Sigmoid colon (tissue), 7 donors: ENCODE measurements at places on chromosomes 16 and 17.
A peak's percentile ranks its signal among the peaks of the same experiment; 100 is the strongest.

DNA sequence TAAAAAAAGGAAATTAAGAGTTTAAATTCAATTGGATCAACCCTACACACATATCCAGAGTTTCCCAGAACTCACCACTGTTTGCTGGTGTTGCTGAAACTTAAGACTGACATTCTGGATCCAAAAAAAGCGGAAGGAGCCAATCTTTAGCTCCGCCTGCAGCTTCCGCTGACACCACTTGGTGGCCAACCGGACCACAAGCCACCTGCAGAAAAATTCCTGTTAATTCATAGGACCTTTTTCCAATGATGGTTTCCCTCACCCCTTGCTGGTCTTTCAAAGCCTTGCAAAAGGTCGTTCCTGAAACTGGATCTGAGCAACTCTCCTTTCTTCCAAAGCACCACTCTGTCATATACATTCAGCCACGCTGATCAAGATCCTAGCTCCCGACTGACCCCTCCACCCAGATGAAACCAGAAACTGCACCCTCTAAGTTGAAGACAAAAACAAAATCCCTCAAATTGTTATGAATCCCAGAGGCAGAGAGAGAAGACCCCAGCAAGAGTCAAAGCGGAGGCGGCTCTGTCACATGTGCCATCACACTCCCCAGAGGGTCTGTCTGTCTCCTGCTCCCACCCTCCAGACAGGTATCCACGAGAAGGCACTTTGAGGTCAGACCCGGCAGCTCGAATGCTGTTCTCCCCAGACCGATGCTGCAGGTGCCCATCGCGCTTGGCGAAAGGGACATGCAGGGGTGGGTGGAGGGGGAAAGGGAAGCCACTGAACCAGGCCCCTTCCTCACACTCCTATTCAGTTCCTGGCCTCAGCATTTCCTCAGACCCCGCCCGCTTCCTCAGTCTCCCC is 773 bp downstream of the BLTP2 start:
- DNase-seq = peak; percentile 69
- H3K27me3 ChIP-seq = no peaks in the 10 kb centered on the region
- peaks cover 39% of the 10 kb centered on the region for H3K4me1 ChIP-seq
- H3K36me3 ChIP-seq = peaks cover 55% of the 10 kb centered on the region

- peaks cover 3% of the 10 kb centered on the region for H3K4me1 ChIP-seq
- no peaks in the 10 kb centered on the region for H3K27me3 ChIP-seq
- DNase-seq = no peak
- H3K36me3 ChIP-seq = no peaks in the 10 kb centered on the region
- no peak overlapping the region for H3K4me3 ChIP-seq
- no peak overlapping the region for H3K27ac ChIP-seq
Observed at GRCh38 chr16:87562201-87562600, 40.1 kb upstream of the JPH3 start.

DNA sequence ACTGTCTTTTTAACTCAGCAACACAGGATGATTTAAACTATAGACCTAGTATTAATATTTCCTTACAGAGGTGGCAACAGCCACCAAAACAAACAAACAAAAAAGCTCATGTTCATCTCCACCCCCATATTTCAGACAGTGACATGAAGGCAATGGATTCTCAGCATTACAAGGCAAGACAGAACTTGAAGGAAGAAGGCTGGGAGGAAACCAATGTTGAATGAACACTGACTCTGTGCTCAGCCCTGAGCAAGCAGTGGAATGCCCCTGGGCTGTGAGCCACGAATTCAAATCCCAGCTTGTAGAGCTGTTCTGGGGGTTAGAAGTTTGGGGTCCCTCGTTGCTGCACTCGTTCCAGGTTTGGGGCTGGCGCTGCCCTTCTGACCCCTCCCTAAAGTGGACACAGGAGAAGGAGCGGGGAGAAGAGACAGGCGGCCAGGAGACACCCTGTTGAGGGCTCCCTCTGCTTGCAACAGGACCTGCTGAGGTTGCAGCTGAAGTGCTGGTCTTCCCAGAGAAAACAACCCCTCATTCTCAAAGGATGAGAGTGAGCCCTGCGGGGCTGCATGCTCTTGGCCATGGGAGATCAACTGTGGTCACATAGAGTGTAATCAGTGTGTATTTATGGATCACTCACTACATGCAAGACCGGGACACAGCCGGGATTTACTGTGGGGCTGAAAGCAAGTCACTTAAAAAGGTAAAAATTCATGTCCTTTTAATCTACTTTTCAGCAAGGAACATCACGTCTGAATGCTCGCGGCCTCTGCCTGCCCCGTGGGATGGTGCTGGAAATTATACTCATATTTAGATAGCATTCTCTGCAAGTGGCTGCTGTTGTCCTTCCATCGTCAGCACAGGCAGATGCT is 34.3 kb downstream of the MYH3 start:
- no peak overlapping the region for H3K27ac ChIP-seq
- H3K36me3 ChIP-seq = no peaks in the 10 kb centered on the region
- H3K4me1 ChIP-seq = no peaks in the 10 kb centered on the region
- no peaks in the 10 kb centered on the region for H3K27me3 ChIP-seq

GRCh38 chr16:67235816-67236562 is 9.1 kb downstream of the TMEM208 start:
- H3K36me3 ChIP-seq = peaks cover 24% of the 10 kb centered on the region
- H3K27me3 ChIP-seq = no peaks in the 10 kb centered on the region
- no peaks in the 10 kb centered on the region for H3K4me1 ChIP-seq

DNA sequence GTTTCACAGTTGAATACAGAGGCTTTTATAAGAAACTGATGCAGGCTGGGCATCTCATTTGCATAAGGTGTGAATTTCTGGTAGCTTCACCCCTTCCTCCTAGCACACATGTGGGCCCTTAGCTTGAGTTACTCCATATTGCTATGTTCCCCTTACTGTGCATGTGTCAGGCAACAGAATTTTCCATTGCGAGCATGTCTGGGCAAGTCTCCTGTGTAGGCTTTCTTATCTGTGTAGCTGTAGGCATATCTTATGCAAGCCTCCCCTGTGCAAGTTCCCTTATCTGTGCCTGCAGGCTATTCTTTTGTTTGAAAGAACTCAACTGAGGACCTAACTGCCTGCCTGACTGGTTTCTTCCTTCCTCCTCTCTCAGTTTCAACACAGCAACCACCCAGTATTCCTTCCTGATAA is 597.4 kb upstream of the CDH5 start:
- H3K27ac ChIP-seq = no peak overlapping the region
- H3K36me3 ChIP-seq = no peaks in the 10 kb centered on the region
- no peaks in the 10 kb centered on the region for H3K4me1 ChIP-seq
- no peaks in the 10 kb centered on the region for H3K27me3 ChIP-seq
- no peak overlapping the region for H3K4me3 ChIP-seq
- DNase-seq = no peak

- H3K4me3 ChIP-seq = no peak overlapping the region
- H3K36me3 ChIP-seq = peaks cover 76% of the 10 kb centered on the region
- H3K27ac ChIP-seq = no peak overlapping the region
- peaks cover 21% of the 10 kb centered on the region for H3K4me1 ChIP-seq
- H3K27me3 ChIP-seq = no peaks in the 10 kb centered on the region
Observed at GRCh38 chr17:75176625-75177024, 6.1 kb downstream of the SUMO2 start.

DNA sequence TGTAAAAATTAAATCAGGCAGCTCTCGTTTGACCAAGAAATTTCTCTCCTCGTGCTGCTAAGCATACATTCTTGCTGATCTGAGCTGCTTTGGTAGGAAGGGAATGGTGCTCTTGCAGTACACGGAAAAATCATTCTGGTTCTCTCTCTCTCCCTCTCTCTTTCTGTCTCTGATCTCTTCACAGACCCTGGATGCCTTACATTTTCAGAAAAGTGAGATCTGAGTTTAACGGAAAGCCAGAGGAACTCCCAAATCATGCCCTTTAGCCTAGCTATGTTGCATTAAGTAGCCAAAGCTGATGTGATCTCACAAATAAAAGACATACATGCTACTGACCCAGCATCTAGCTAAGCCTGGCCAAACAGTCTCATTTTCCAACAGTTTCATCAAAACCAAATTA is 4.0 kb downstream of the CA10 start:
- no peak for DNase-seq
- no peaks in the 10 kb centered on the region for H3K36me3 ChIP-seq
- no peaks in the 10 kb centered on the region for H3K4me1 ChIP-seq
- no peak overlapping the region for H3K27ac ChIP-seq
- H3K4me3 ChIP-seq = no peak overlapping the region

- peaks cover 6% of the 10 kb centered on the region for H3K36me3 ChIP-seq
Observed at GRCh38 chr17:82007495-82008257, 15.0 kb downstream of the CENPX start.

GRCh38 chr16:10009684-10010083 is 172.5 kb downstream of the GRIN2A start:
- H3K4me3 ChIP-seq = no peak overlapping the region
- no peaks in the 10 kb centered on the region for H3K4me1 ChIP-seq
- no peak overlapping the region for H3K27ac ChIP-seq
- no peaks in the 10 kb centered on the region for H3K27me3 ChIP-seq
- H3K36me3 ChIP-seq = no peaks in the 10 kb centered on the region

- no peaks in the 10 kb centered on the region for H3K27me3 ChIP-seq
- no peak overlapping the region for H3K4me3 ChIP-seq
- no peak overlapping the region for H3K27ac ChIP-seq
- no peaks in the 10 kb centered on the region for H3K4me1 ChIP-seq
- peaks cover 36% of the 10 kb centered on the region for H3K36me3 ChIP-seq
Observed at GRCh38 chr17:80877729-80878303, 113.8 kb upstream of the CHMP6 start.

DNA sequence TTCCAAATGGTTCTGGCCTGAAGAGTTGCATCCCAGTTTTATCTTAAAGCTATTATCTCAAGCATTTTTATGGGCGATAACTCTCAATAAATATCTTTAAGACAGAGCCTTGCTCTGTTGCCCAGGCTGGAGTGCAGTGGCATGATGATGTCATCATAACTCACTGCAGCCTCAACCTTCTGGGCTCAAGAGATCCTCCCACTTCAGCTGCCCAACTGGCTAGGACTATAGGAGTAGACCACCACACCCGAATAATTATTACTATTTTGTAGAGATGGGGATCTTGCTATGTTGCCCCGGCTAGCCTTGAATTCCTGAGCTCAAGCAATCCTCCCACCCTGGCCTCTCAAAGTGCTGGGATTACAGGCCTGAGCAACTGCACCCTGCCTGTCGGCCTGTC is 26.1 kb upstream of the CYTH1 start:
- peaks cover 6% of the 10 kb centered on the region for H3K4me1 ChIP-seq
- H3K27me3 ChIP-seq = no peaks in the 10 kb centered on the region
- no peak for DNase-seq
- H3K36me3 ChIP-seq = peaks cover 58% of the 10 kb centered on the region

GRCh38 chr16:55078699-55079410 is 148.2 kb downstream of the IRX5 start:
- H3K27me3 ChIP-seq = no peaks in the 10 kb centered on the region
- no peak overlapping the region for H3K27ac ChIP-seq
- peak; percentile 7 for DNase-seq

DNA sequence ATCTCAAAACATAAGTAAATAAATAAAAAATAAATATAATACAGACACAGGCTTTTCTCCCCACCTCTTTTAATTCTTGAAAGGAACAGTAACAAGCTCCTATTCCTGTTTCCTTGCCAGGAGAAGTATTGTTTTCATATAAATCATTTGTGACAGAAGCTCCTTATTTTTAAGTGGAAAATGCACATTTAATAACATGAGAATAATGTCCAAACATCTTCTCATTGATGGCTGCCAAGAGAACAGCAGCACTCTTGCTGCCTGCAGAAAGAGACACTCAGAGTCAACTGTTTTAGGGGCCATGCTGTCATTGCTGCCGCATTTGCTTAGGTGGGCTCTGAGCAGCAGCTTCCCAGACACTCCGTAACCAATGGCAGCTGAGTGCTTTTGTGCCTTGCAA is 580.1 kb downstream of the WWOX start:
- no peaks in the 10 kb centered on the region for H3K27me3 ChIP-seq
- no peak overlapping the region for H3K4me3 ChIP-seq
- H3K4me1 ChIP-seq = no peaks in the 10 kb centered on the region
- no peak overlapping the region for H3K27ac ChIP-seq
- DNase-seq = no peak

DNA sequence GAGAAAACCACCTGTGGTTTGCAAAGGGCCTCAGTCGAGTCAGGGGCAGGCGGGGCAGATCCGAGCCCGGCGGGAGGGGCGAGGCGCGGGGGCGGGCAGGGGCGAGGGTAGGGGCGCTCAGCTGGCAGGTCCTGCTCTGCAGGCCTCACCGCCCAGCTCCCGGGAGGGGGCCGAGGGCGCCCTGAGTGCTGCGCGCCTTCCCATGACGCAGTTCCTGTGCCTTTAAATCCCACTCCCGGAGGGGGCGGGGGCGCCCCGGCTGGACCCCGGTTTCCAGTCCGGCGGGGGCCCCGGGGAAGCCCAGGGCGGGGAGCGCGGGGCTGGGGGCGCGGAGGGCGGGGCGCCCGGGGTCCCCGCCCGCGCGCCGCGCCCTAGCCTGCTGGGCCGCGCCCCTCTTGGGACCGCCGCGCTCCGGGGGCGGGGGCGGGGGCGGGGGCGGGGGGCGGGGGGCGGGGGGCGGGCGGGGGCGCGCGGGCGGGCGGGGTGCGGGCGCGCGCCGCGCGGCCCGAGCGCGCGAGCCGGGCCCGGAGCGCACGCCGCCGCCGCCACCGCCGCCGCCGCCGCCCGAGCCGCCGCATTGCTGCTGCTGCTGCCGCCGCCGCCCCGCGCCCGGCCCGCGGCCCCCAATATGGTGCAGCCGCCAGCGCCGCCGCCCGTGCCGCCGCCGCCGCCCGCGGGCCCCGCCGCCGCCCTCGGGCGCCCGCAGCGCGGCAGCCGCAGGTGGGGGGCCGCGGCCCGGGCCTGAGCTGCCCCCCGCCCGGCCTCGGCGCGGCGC is at the start of gene JPH3:
Gene JPH3, plus strand, starts transcription at position 508 of the 775 bp plus-strand sequence. CDS start 639 bp downstream, outside the sequence.
- H3K4me1 ChIP-seq = no peaks in the 10 kb centered on the region
- H3K27me3 ChIP-seq = peaks cover 86% of the 10 kb centered on the region
- no peaks in the 10 kb centered on the region for H3K36me3 ChIP-seq
- no peak within 1 kb of the TSS for H3K27ac ChIP-seq
- DNase-seq = no peak
- H3K4me3 ChIP-seq = no peak within 1 kb of the TSS

GRCh38 chr17:17315142-17315821 is 12.1 kb downstream of the NT5M start:
- H3K36me3 ChIP-seq = no peaks in the 10 kb centered on the region
- H3K27me3 ChIP-seq = no peaks in the 10 kb centered on the region
- no peak overlapping the region for H3K4me3 ChIP-seq
- H3K4me1 ChIP-seq = no peaks in the 10 kb centered on the region

- H3K4me3 ChIP-seq = no peak overlapping the region
- H3K36me3 ChIP-seq = no peaks in the 10 kb centered on the region
- no peaks in the 10 kb centered on the region for H3K27me3 ChIP-seq
- H3K27ac ChIP-seq = peak overlapping the region; percentile 70
- no peak for DNase-seq
Observed at GRCh38 chr16:17370223-17370707, 100.5 kb downstream of the XYLT1 start.

- H3K27ac ChIP-seq = no peak overlapping the region
- H3K4me3 ChIP-seq = no peak overlapping the region
- DNase-seq = no peak
- H3K36me3 ChIP-seq = no peaks in the 10 kb centered on the region
- H3K27me3 ChIP-seq = no peaks in the 10 kb centered on the region
Observed at GRCh38 chr16:30447512-30448226, 2.0 kb upstream of the SEPHS2 start.

GRCh38 chr16:85759136-85759535 is 8.2 kb upstream of the C16orf74 start:
- no peaks in the 10 kb centered on the region for H3K4me1 ChIP-seq

GRCh38 chr17:16818821-16819683 is 129.0 kb downstream of the CCDC144A start:
- H3K36me3 ChIP-seq = no peaks in the 10 kb centered on the region
- no peak for DNase-seq
- H3K27ac ChIP-seq = no peak overlapping the region
- no peaks in the 10 kb centered on the region for H3K27me3 ChIP-seq
